ENCODE measurements at places on chromosomes 3 and 15. TPM values are rescaled to one million over a fixed set of nuclear protein-coding genes. Genes with fewer than 3 reads are reported as not detected.

- DNase-seq, result no peak
- H3K27ac ChIP-seq, result no peak overlapping the region
- no peaks in the 10 kb centered on the region for H3K4me1 ChIP-seq
- H3K27me3 ChIP-seq, result no peaks in the 10 kb centered on the region
Observed at GRCh38 chr15:45394681-45395080, 16.3 kb upstream of the GATM start.

- no peaks in the 10 kb centered on the region for H3K36me3 ChIP-seq
- no peak overlapping the region for H3K4me3 ChIP-seq
- no peaks in the 10 kb centered on the region for H3K4me1 ChIP-seq
- DNase-seq, result no peak
Observed at GRCh38 chr3:39473452-39474125, 6.1 kb downstream of the MOBP start.

GRCh38 chr15:82697735-82698407 is 11.8 kb downstream of the AP3B2 start:
- H3K4me3 ChIP-seq, result no peak overlapping the region
- no peak for DNase-seq
- no peaks in the 10 kb centered on the region for H3K27me3 ChIP-seq
- H3K27ac ChIP-seq, result no peak overlapping the region

DNA sequence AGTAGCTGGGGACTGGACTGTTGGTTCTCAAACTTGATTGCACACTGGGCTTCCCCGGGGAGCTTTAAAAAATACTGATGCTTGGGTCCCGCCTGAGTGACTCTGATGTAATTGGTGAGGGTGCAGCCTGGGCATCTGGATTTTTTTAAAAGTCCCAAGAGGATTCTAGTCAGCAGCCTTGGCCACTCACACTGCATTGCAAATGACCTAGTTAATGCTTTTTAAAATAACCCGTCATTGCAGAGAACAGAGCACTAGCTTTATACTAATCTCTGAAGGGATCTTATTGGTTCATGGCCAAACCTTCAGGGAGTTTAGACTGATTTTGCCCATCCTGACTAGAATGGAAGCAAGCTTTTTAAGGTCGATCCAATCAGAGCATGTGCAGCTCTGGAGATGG is 310.6 kb upstream of the PROK2 start:
- peaks cover 5% of the 10 kb centered on the region for H3K4me1 ChIP-seq
- no peak for DNase-seq
- no peak overlapping the region for H3K27ac ChIP-seq
- no peaks in the 10 kb centered on the region for H3K27me3 ChIP-seq
- no peak overlapping the region for H3K4me3 ChIP-seq

GRCh38 chr3:171980578-171981270 is 58.7 kb upstream of the FNDC3B start:
- no peaks in the 10 kb centered on the region for H3K36me3 ChIP-seq
- no peaks in the 10 kb centered on the region for H3K4me1 ChIP-seq
- no peak for DNase-seq
- no peaks in the 10 kb centered on the region for H3K27me3 ChIP-seq
- no peak overlapping the region for H3K4me3 ChIP-seq
- no peak overlapping the region for H3K27ac ChIP-seq

Gene TGM5
- not detected for total RNA-seq

Gene ADGRG7
- total RNA-seq, result not detected

Gene FANCD2OS
- total RNA-seq, result not detected

Gene PLOD2
- total RNA-seq, result 13.6 TPM

Data from upper lobe of left lung (tissue), 6 donors.